ENCODE measurements at places on chromosomes 6 and 20. TPM values are rescaled to one million over a fixed set of nuclear protein-coding genes. Genes with fewer than 3 reads are reported as not detected.

The GTPBP2 gene
- 32.9 TPM for total RNA-seq

DNA sequence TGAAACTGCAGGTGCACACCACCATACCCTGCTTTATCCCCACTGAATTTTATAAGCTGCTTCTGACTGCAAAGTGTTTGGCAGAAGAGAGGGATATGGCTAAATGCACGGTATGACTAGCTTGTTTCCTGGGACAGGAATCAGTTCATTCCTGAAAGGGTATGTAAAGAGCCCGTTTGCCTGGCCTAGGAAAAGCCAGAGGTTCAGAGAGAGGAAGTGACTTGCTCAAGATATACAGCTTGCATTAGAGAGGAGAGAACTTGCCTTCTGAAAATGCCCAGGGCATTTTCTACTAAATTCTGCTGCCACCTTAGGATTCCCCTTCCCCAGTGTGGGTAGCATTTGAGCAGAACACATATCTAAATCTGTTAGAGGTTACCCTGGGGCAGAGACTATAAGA, 683 bp upstream of the GCNT2 start:
- DNase-seq, result no peak

DNA sequence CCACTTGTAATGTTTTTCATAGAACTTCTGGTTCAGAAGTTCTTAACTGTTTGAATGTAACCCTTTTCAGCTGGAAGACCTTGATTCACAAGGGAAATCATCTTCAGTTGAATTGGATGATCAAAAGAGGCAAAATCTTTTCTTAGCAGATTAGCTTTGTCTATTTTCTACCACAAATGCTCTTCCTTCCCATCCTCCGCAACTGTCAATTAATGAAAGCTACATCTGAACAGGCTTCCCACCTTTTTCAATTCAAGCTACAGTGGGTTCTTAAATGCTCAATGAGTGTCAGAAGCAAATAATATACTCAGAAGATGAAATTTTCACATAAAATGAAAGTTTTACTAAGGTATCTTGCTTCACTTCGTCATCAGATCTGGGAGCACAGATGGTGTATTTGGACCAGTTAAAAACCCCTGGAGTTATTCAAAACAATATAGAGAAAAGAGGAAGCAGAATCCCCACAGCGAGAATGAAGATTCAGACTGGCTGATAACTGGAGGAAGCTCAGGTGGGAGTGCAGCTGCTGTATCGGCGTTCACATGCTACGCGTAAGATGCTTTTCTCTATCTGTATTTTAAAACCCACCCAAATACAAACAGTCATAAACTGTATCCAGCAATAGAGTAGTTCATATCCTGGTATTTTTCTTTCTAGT, 19.4 kb downstream of the QRSL1 start:
- no peak for DNase-seq

GRCh38 chr20:62217913-62218773, 1.9 kb downstream of the HRH3 start:
- no peak for DNase-seq

DNA sequence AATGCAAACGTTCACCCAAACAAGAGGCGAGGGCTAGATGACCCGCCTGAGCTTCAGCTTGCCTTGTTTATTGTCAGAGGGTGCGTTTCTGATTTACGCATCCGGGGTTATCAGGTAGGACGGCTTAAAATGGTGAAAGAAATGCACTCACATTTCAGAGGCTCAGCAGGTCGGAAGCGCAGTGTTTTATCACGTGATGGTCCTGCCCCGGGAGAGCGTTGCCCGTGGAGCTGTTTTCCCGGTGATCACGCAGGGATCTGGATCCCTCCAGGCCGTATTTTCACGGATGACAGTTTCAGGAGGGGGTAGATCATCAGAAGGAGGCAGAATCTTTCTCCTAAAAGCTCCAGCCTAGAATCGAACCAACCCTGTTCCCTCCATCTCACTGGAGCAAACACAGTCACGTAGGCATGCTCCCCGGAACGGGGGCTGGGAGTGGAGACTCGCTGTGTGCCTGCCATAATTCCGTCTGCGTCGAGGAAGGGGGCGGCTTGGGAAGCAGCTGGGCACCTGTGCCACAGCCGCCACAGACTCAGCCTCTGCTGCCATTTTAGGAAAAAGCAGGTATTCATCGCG, 121.7 kb downstream of the SMOC2 start:
- DNase-seq, result no peak

Measured in body of pancreas (tissue), 4 donors.